RCC 7860 (cell line): ENCODE measurements at places on chromosomes 4 and X.

- no peak for DNase-seq
These were observed 170.4 kb upstream of the FGF16 start for GRCh38 chrX:77276742-77277141.

DNA sequence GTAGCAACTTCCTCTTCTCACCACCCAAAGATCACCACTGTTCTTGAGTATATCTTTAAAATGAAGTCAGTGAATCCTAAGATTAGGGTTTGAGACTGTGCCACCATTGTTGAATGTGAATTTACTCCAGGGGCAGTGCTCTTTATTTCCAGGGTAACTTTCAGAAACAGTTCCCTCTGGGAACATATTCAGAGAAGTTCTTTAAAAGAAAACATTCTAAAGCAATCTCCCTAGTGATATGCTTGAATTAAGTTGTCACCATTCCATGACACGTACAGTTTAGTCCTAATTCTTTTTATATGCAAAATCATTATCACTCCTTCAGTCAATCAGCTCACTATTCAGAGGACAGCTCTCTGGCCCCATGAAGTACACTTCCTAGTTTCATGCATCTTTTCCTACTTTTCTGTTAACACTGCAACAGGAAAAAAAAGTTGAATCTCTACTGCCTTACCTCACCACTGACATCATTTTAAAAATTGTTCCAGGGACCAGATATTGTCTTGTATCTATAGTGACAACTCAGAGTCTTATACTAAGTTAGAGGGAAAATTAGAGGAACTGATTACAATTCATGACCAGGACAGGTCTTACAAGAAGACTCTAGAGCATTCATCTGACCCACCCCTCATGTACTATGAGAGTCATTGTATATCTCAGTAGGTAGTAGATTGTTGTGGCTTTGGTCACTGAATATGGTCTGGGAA, 49.8 kb downstream of the PARM1 start:
- no peak for DNase-seq

DNA sequence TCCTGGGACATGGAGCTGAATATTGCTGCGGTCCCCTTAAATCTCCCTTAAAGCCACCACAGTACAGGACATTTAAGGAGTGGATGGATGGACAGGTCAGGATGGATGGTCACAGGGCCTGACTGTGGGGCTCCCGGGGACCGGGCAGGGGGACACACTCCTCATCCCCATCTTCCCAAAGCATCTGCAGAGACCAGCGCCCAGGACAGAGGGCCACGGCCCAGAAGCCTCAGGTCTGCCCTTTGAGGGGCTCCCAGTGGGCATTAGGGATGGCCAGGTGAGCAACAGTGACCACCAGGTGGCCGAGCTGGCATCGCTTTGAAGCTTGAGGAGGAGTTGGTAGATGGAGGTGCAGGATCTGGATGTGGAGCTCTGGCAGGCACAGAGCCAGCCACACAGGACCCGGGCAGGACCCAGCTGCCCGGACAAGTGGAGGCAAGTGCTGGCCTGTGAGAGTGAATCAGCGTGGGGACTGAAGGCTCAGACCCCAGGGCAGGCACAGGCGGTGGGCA, 51.4 kb downstream of the ABLIM2 start:
- no peak for DNase-seq

- DNase-seq, result no peak
These were observed 30.9 kb upstream of the HHIP start for GRCh38 chr4:144614850-144615585.

- DNase-seq, result no peak
These were observed 126.2 kb downstream of the COL4A6 start for GRCh38 chrX:108312011-108312410.

- no peak for DNase-seq
These were observed 143.5 kb upstream of the CHRDL1 start for GRCh38 chrX:110938977-110939732.
